ENCODE measurements at places on chromosomes 7 and 10. TPM values are rescaled to one million over a fixed set of nuclear protein-coding genes. Genes with fewer than 3 reads are reported as not detected.
A peak's percentile ranks its signal among the peaks of the same experiment; 100 is the strongest.

Gene PLCE1
- 0.46 TPM for total RNA-seq

Gene DGKB
- 0.64 TPM for total RNA-seq

Gene PARG
- 18.0 TPM for total RNA-seq

- peak; percentile 80 for DNase-seq
These were observed 4.7 kb upstream of the ENTPD7 start for GRCh38 chr10:99654390-99655175.

GRCh38 chr10:60769406-60769805, 8.9 kb upstream of the CDK1 start:
- no peak for DNase-seq

Gene CNPY1
- total RNA-seq, result not detected

Gene SPDYE11
- not detected for total RNA-seq

Gene GDF2
- not detected for total RNA-seq

Gene SDHAF3
- total RNA-seq, result 15.5 TPM

GRCh38 chr10:77162697-77163096, 474.9 kb downstream of the KCNMA1 start:
- DNase-seq, result peak; percentile 76

Gene LLCFC1
- not detected for total RNA-seq

DNA sequence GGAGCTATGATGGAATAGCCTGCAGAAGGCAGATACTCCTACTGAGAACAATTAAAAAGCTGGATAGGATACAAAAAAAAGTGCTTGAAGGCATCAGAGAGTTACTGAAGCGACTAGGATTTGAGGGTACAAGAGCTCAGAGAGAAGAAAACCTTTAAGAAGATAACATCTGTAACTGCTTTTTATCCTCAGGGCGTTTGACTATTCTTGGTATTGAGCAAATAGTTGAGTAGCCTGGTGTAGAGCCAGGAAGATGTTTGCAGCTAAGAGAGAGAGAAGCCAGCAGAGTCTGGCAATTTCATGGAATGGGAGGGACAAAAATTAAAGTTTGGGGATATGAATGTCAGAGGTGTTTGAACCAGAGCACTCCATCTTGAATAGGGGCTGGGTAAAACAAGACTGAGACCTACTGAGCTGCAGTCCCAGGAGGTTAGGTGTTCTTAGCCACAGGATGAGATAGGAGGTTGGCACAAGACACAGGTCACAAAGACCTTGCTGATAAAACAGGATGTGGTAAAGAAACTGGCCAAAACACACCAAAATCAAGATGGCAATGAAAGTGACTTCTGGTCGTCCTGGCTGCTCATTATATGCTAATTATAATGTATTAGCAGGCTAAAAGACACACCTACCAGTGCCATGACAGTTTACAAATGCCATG, 428.8 kb downstream of the SH2D4B start:
- DNase-seq, result no peak

- no peak for DNase-seq
These were observed 336.8 kb downstream of the TFEC start for GRCh38 chr7:115693779-115694178.

GRCh38 chr7:140232957-140233917, 56.5 kb upstream of the KDM7A start:
- DNase-seq, result no peak

GRCh38 chr10:126637501-126637900, 33.0 kb downstream of the C10orf90 start:
- no peak for DNase-seq

- no peak for DNase-seq
These were observed 10.6 kb upstream of the GIMAP4 start for GRCh38 chr7:150556521-150557138.

DNA sequence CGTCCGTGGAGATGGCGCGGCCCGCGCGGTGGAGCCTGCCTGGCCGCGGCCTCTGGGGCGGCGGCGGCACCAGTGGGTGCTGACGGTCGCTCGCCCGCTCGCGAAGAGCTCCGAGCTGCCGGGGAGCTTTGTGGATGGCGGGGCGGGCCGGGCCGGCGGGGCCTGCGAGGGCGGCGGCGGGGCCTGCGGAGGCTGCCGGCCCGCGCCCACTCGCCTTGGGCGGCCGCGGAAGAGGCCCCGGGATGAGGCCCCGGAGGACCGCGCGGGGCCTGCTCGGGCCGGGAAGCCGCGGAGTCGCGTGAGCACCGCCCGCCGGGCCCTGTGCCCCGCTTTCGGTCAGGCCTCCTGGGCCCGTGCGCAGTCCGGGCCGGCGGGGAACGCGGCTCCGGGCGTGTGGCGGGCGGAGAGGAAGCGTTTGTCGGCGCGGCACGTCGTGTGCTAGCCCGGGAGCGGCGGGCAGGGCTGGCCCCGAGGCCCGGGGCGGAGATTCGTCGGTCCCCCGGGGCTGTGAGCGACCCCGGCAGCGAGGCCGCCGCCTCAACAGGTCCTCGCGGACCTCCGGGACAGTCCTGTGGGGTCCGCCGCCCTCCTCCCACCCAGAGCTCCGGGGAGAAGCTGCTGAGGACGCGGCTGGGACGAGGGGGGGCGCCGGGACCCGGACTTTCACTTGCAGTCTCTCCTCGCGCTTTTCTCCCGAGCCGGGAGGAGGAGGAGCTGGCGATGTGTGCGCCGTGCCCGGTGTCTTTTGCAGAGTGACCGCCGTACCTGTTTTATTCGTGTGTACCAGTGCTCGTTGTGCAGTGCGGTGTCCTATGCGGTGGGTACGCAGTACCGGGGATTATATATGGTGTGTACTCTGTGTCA, 578 bp downstream of the ZMYND11 start:
- DNase-seq, result peak; percentile 25

Gene LAMB1
- 134 TPM for total RNA-seq

DNA sequence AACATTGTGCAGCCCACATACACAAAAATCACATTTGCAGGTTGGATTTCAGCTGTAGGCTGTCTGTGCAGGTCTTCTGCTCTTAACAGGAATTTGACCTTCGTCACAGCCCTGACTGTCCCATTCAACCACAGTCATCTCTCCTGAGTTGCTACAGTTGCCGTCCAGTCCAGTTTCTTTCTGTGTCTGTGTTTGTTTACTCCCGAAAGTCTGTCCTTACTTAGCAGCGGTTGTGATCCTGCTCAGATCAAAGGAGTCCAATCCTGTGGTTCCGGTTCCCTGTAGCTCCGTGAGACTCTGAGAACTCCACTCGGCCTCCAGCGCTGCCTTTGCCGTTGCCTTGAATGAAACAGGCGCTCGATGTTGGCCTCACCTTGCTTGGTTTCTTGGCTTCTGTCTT, 111.6 kb upstream of the GATA3 start:
- no peak for DNase-seq

GRCh38 chr7:66443946-66444345, 184.7 kb upstream of the KCTD7 start:
- no peak for DNase-seq

GRCh38 chr7:102836191-102836919, 76.4 kb upstream of the LRRC17 start:
- peak; percentile 84 for DNase-seq

Gene FRAT2
- total RNA-seq, result 2.7 TPM

DNA sequence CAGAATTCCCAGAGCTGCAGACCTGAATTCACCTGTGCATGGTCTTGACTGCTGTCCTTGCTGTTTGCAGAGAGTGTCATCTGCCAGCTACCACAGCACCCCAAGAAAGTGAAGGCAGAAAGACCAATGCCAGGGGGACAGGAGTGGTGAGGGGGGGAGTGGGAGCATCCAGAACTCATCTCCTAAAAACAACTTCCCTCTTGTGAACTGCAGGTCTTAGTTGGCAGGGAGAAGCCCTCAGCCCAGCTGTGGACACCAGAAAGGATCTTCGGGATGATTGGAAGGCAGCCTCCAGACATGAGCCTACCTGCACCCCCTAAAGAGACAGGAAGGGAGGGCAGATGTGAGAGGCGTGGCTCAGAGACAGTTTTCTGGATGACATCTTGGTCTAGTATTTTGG, 615.8 kb upstream of the MGMT start:
- no peak for DNase-seq

GRCh38 chr7:159015454-159016410, 128.9 kb downstream of the VIPR2 start:
- no peak for DNase-seq

Gene FAM237B
- not detected for total RNA-seq

- DNase-seq, result no peak
These were observed 34.6 kb downstream of the MGAM2 start for GRCh38 chr7:142146124-142146523.

GRCh38 chr10:101354328-101355071, 535 bp downstream of the BTRC start:
- DNase-seq, result peak; percentile 24
